ENCODE measurements at places on chromosomes 12 and 14.
A peak's percentile ranks its signal among the peaks of the same experiment; 100 is the strongest.

GRCh38 chr12:107581619-107582015, 104.0 kb upstream of the PWP1 start:
- no peak for DNase-seq

- no peak for DNase-seq
These were observed 31.4 kb upstream of the RTRAF start for GRCh38 chr14:51957950-51958349.

- DNase-seq: no peak
These were observed 62.9 kb upstream of the EEA1 start for GRCh38 chr12:92992041-92992440.

GRCh38 chr12:105671720-105672119, 341.2 kb downstream of the C12orf75 start:
- no peak for DNase-seq

GRCh38 chr12:24307716-24308335, 358.4 kb upstream of the SOX5 start:
- DNase-seq: no peak

DNA sequence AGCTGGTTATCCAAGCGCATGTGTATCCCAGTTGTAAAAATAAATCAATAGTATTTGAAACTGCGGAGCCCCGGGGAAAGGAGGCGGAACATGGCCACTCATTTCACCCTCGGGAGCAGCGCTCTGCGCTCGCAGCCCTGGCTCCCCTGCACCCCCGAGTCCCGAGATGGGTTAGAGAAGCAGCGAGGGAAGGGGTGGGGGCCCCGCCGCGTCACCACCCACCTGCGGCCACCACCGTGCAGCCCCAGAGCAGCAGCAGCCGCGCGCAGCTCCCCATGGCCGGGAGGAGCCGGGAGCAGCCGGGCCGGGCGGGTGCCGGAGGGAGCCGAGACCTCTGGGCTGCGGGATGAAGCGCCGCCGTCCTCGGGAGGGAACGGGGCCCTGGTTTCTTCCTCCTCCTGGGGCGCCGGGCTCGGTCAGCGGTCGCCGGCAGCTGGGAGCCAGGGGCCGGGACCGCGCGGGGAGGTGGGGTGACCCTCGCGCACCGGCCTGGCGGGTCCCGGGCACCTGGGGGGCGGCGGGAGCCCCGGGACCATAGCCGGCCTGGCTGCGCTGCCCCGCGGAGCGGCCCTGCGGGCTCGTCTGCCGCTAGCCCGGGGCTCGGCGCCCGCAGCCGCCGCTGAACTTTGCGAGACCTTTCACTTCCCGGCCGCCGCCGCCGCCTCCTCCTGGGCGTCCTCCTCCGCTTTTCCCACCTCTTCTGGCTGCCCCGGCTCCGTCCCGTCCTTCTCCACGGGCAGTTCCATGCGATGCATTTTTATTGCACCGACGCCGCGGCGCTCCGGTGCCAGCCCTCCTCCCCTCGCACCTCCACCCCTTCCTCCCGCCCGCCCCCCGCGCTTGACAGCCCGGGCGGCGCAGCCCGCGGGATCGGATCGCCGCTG, at the start of gene NTN4:
TSS of gene NTN4 (minus strand) at position 732 of the 884 bp plus-strand sequence. CDS start at position 277, 455 bp downstream.
- DNase-seq: no peak

DNA sequence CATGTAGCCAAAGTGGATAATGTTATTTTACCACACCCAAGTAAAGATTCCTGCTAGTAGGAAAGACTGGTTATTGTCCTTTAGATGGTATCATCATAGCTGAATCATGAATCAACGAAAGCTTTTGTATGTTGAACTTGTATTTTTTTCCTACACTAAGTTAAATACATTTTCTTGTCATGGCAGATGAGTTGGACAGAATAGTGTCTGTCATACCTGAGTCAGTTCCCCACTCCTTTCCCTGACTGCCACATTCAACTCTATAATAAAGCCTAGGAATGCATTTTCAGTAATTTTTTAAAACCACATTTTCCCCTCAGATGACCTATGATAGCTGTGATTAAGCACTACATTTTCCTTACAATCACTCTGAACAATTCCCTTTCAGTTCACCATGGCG, 9.3 kb upstream of the PTHLH start:
- no peak for DNase-seq

DNA sequence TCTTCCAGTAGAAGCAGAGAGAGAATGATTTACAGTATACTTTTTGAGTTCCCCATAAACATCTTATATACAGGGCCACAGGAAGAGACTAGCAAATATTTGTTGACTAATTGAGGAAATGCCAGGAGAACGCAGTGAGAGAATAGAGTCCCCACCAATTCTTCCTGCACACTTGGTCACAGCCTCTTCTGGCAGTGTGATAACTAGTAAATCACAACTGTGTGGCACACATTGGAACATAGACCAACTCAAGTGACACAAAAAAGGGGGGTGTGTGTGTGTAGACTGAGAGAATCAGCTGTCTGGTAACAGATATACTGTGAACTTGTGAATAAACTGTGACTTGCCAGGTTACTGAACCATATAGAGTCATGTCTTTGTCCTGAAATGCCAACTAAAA, 10.2 kb downstream of the PFKM start:
- no peak for DNase-seq

DNA sequence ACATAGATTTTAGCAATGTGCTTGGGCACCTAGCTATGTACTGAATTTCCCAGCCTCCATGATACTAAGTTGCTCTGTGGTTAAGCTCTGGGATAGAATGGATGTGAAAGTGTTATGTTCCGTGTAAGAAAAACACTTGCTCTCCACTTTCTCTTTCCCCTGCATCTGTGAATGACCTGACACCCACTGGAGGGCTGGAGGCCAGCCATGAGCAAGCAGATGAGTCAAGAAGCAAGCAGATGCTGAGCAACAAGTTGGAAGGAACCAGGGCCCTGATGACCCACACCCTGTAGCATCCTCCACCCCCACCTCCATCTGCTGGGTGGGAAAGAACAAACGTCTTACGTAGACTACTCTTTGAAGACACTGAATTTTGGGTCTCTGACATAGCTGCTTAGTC, 56.6 kb downstream of the EID3 start:
- DNase-seq: no peak

DNA sequence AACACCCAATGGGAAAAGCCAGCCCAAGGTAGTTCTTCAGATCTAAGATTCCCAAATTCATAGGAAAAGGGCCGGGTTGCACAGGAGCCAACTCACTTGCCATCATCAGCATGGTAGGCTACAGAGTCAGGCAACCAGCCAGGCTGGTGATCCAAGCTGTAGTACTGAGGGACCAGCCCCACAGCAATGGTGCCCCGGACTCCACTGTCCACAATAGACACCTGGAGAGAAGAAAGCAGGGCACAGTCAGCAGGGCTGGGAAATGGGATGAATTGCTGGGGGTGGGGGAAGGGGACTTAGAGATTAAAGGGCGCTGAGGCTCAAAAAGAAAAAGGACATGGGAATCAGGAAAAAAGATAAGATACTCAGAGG, 4.2 kb downstream of the SPRYD3 start:
- no peak for DNase-seq

DNA sequence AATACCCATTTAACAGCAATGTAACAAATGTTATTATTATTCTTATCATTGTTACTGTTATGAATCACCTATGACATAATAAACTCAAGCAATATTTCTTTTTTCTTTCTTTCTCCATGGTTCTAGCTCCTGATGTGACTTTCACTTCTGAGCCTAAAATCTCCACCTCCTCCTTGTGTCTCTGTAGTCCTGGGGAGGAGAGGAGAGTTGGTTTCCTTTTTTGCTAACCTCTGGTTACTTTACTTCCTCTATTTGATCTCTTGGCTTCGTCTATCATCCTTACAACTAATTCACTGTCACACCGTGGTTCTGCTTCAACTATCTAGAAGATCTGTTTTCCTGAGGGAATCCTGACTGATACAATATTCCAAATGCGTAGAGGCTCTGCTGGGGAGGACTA, 456.6 kb downstream of the VRK1 start:
- DNase-seq: no peak

GRCh38 chr12:57456145-57456700, 1.1 kb downstream of the INHBE start:
- no peak for DNase-seq

DNA sequence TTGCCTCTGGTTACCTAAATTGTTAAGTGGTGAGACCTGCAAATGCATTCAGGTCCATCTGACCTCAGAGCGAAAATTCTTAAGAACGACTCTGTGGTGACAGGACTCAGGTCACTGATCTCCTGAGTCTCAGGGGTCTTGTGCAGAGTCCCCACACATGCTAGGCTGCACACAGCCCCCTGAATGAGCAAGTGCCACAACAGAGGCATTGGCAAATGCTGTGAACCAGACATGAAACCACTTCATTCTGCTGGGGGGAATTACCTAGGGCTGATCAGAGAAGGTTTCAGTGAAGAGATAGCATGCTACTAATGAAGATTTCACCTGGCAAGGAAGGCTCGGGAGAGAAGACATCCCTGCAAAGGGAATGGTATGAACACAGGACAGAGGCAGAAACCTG, 281.6 kb downstream of the ITPR2 start:
- DNase-seq: no peak

- peak; percentile 23 for DNase-seq
These were observed 22.6 kb downstream of the GPHB5 start for GRCh38 chr14:63296060-63296563.

- no peak for DNase-seq
These were observed 134.6 kb downstream of the ESR2 start for GRCh38 chr14:64159588-64159987.

- no peak for DNase-seq
These were observed 42.6 kb downstream of the GALNT8 start for GRCh38 chr12:4762773-4763172.

- DNase-seq: no peak
These were observed 2.1 kb downstream of the CFAP73 start for GRCh38 chr12:113151655-113152054.

DNA sequence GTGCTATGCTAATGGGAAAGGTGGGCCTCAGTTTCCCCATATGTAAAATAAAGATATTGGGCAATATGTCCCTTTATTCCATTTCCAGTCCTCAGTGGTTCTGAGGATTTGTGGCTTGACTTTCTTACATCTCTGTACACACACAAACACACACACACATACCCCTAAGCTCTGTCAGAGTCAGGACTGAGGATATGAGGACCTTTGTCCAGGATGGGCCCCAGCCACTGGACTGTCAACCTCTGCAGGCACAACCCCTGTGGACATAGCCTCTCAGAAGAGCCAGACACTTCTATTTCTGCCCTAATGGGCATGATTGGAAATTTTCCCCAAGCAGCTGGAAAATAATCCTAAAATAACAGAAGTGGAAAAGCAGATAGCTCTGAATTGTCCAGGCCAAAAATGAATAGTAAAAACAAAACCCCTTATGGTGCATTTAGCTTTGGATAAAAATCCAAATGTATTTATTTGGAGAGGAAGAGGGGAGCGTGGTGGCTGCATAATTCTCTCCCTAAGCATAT, 50.2 kb downstream of the RIN3 start:
- DNase-seq: no peak

- no peak for DNase-seq
These were observed 740.0 kb upstream of the TMEM132C start for GRCh38 chr12:127526925-127527324.

GRCh38 chr12:59155448-59155847, 235.1 kb upstream of the LRIG3 start:
- no peak for DNase-seq

- DNase-seq: peak; percentile 49
These were observed 1.6 kb downstream of the FMNL3 start for GRCh38 chr12:49705479-49706134.

- DNase-seq: no peak
These were observed 755 bp downstream of the SETD1B start for GRCh38 chr12:121804417-121805111.

- no peak for DNase-seq
These were observed 25.2 kb downstream of the LIMA1 start for GRCh38 chr12:50258167-50258551.

DNA sequence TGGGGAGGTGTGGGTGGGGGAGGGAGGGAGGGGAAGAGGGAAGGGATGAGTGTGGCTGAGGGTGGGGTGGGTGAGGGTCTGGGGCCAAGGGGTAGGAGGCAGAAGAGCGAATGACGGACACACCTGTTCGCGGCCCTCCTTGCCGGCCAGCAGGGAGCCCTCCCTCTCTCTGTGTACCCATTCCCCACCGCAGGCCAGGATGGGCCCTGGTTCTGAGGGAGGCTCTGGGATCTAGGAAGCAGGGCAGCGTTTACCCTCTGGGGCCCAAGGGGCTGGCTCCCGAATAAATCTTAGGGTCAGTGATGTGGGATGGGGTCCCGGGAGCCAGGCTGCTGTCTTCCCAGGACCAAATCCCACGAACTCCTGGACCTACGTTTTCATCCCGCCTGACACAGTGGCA, 46.0 kb upstream of the ESRRB start:
- DNase-seq: no peak

- no peak for DNase-seq
These were observed 188.0 kb downstream of the CAND1 start for GRCh38 chr12:67457136-67457535.

GRCh38 chr12:38332814-38333213, 16.2 kb downstream of the ALG10B start:
- no peak for DNase-seq

DNA sequence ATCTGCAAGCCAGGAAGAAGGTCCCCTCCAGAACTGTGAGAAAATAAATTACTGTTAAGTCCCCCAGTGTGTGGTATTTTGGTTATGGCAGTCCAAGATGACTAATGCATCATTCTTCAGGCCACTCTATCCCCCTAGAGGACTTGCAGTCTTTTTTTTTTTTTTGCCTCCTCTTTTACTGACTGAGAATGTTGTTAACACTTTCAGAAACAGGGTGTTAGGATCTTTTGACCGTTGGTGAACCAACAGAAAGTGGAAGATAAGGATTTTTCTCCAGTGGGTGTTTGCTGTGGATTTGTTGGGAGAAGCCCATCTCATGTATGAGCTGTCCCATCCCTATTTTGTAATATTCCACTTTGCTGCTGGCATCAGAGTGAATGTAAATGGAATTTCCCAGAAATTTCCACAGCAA, 37.8 kb downstream of the MARK3 start:
- no peak for DNase-seq

DNA sequence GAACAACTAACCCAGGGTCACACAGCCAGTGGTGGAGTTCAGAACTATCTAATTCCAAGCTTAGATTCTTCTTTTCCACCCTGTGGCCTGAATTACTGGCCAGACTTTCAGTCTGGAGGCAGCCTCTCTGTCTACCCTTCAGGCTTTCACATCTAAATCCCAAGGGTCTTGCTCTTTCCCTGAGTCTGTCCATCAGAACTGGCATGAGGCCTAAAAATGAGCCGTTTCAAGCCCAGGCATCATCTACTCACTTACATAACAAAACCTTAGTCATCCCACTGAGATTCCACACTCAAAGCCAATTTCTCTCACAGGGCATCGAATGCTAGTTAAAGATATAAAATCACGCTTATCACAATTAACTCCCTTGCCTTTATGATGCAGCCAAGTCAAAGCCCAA, 1.3 kb upstream of the PTGDR start:
- no peak for DNase-seq

- DNase-seq: no peak
These were observed 210.4 kb upstream of the NUDT4 start for GRCh38 chr12:93167331-93167730.

DNA sequence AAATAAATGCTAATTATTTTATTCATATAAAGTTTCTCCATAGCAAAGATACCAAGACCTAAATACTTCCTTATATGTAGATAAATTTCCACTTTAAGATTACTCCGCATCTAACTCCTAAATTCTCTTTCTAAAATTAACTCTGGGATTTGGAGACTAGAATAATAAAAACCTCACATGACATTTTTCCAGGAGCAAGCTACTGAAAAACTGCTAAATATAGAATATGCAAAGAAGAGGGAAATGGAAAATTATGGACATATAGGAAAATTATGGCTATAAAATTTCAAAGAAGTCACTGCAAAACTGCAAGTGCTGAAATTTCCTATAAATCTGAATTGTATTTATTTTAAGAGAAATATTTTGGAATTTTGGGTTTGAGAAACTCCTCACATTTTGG, 186.2 kb downstream of the DUSP6 start:
- no peak for DNase-seq
